ENCODE measurements at places on chromosomes 4 and X.

DNA sequence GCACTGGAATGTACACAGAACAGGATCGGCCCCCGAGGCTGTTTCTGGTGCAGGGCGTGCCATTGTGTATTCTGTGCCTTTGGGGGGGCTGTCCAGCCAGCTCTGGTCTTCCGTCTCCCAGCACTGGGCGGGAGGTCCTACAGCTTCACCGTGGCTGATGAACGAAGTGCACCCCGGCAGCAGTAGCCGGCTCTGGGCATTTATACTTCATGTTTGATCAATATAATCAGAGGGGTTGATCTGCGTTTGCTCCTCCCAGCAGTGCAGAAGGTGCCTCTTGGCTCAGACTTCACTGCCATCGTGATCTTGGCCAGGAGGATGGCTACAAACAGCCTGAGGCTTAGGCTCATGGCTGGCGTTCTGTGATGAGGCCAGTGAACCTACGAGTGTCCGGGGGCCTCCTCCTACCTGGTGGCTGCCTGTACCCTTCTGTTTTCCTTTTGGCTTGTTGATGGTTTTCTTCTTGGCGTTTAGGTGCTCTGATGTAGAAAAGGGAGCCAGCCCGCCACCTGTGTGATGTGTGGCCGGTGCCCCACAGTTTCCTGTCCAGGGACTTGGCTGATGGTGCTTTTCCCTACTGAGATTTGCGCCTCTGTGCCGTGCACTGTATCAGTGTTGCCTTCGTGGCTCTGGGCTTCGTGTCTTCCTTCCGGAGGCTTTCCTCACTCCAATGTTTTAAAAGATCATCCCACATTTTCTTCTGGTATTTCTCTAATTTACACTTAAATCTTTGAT is 31.2 kb upstream of the HGFAC start:
- DNase-seq, result no peak

GRCh38 chr4:7608046-7608445 is 173.3 kb upstream of the PSAPL1 start:
- DNase-seq, result no peak

GRCh38 chr4:104064646-104065577 is 345.1 kb upstream of the TACR3 start:
- peak; percentile 29 for DNase-seq

- no peak for DNase-seq
Measured at GRCh38 chr4:11223311-11223710, 205.4 kb downstream of the HS3ST1 start.

GRCh38 chr4:8329859-8330761 is 60.6 kb downstream of the HTRA3 start:
- DNase-seq, result no peak

DNA sequence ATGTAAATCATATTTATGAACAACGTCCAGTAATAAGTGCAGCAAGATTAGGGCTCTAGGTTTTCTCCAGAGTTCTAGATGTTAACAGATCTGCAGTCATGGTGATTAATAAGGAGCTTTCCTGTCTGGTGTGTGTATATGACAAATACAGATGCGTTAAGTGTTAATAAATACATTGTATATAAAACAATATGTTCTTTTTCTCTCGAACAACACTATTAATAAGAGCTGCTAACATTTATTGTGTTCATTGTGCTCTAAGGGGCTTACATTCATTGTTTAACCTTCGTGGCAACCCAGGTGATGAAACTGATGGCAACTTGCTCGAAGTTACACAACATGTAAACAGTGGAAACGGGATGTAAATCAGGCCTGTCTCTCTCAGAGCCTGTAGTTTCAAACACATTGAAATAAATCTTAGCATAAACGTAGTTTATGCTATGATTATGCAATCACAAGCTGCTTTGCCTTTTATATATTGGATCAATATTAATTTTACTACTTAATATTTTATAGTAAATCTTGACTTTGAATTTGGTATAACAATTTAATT is 547 bp upstream of the CLGN start:
- no peak for DNase-seq

DNA sequence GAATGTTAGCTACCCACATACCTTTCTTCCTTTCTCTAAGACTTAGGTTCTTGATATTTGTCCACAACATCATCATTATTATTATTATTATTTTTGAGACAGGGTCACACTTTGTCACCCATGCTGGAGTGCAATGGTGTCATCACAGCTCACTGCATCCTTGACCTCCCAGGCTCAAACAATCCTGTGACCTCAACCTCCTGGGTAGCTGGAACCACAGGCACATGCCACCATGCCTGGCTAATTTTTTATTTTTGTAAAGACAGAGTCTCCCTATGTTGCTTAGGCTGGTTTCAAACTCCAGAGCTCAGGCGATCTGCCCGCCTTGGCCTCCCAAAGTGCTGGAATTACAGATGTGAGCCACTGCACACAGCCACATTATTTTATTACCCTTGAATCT is 119.0 kb downstream of the CBR4 start:
- DNase-seq, result no peak

GRCh38 chr4:15376594-15376993 is 51.2 kb upstream of the C1QTNF7 start:
- peak; percentile 55 for DNase-seq

DNA sequence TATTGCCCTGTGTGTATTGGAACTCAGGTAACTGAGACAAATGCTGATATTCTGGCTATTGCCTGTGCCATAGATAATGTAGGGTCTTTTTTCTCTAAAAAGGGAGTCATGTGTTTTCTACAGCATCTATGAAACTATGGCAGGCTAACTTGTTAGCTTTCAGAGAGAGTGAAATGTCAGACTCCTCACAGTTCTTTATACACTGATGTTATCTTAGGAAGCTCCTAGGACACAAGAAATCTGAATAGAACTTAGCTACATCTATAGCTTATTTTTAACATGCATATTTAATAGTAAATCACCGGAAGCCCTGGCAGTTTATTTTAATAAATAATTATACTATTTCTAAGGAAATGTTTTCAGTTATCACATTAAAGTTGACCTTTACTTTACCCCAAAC is 369.6 kb downstream of the NAF1 start:
- DNase-seq, result no peak

Measured in adipocyte (in vitro differentiated cells).